ENCODE measurements at places on chromosomes 16 and 17.

GRCh38 chr17:12085076-12085949 is 64.6 kb downstream of the MAP2K4 start:
- DNase-seq, result no peak

DNA sequence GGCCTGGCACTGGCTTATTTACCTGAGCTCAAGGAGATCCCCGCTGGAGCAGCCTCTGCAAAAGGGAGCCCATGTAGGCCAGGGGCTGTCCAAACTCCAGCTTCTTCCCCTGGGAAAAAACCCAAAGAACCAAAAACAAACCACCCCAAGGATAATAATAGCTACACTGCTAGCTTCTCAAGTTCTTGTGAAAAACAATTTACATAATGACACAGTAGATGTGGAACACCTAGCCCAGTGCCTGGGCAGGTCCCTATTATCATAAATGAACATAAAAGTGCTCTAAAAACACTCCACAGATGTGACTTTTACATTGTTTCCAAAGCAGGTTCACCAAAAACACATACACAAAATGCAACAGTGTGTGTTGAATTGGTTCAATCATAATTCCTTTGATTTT is 27.3 kb downstream of the CENPV start:
- DNase-seq, result no peak

DNA sequence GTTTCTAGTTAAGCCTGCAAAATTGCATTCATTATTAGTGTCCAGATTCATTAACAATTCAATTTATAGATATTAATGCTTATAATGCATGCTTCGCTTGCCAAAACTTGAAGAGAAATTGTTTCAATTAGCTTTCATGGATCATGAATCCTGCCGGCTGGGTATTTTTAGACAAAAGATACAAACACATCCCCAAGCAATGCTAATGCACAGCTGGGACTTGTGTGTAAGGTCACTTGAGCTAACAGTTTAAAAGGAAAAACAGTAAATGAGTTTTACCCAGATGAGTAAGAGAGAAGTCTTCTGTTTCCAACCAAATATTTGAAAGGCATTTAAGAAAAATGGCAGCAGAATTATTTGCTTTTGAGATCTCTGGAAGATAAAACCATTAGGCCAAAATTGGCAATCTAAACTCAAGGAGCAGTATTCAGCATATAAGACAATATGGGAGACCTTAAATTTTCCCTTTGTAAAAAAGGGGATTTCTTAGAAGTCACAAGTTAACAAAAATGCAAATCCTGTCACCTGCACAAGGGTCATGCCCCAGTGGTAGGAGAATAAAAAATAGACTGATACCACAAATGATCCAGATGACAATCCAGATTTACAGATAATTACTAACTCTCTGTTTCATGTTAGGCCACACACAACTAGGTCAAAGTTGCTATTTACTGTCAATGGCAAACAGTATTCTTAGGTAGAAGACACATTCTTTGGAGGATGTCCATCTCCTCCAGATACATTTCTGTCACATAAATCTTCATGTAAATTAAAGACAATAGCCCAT is 418.4 kb upstream of the PMFBP1 start:
- no peak for DNase-seq

- no peak for DNase-seq
Observed at GRCh38 chr16:31215287-31216162, 1.4 kb downstream of the PYDC1 start.

GRCh38 chr16:64830653-64831052 is 291.2 kb downstream of the CDH11 start:
- DNase-seq, result no peak

DNA sequence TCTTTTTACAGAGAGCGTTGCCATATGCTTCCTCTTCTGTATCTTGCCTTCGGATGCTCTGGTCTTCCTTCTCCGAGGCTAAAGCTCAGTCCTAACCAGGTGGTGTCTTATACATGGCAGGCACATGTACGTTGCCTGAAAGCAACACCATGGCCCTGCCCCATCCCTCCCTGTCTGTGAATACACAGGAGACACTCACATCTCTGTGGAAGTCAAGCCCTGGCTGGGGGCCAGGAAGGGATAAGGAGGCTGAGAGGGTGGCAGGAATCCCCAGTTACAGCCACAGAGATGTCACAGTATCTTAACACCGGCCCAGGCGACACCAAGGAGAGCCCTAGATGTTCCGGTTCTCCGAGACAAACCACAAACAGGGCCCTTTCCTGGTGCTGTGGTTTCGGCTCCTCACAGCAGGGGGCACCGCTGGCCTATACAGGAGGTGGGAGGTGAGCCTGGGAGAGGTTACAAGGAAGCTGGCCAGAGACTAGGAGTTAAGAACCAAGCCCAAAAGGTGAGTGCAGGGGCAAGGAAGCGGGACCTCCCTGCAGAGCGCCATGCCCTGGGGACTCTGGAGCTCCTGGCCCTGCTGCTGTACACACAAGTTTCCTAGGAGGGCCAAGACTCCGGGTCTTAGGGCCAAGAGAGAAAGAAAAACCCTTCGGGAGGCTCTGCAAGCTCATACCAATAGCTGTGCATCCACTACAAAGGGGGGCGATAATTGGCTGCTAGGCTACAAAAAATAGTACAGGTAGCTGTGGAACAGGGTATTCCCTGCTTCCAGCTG is 41.7 kb downstream of the SRL start:
- no peak for DNase-seq

Data from substantia nigra (tissue), 51 donors.